ENCODE measurements at places on chromosomes 5 and 9.

GRCh38 chr5:174596429-174596828 lies 128.0 kb upstream of the MSX2 start:
- DNase-seq: no peak

DNA sequence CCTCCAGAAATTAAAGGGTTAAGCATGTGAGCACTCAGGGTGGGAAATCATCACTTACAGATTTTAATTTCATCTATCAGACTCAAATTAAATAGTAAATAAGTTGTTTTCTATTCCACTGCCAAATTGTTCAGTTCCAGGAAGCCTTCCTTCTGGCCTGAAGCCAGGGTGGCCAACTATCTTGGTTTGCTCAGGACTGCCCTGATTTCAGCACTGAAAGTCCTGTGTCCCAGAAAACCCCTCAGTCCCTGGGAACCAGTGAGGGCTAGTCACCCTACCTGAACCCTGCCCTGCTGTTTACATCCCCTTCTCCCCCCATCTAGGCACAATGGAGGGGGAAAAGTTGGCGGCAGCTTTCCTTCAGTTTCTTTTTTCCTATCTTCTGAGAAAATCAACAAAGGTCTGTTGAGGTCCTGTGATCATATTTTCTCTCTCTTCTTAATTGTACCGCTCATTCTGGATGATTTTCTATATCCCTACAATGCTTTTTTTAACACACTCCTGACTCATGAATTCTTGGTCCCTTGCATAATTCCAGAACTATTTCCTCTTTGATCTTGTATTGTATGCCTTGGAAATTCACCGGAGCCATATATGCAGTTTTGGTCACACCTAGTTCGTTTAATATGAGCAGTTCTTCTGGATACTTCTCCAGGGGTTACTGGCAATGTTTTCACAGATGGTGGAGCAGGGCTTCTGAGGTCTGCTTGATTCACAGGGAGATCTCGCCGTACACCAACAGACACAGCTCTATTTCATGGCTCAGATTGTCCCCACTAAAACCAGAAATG lies 103.8 kb downstream of the MAP1B start:
- no peak for DNase-seq

DNA sequence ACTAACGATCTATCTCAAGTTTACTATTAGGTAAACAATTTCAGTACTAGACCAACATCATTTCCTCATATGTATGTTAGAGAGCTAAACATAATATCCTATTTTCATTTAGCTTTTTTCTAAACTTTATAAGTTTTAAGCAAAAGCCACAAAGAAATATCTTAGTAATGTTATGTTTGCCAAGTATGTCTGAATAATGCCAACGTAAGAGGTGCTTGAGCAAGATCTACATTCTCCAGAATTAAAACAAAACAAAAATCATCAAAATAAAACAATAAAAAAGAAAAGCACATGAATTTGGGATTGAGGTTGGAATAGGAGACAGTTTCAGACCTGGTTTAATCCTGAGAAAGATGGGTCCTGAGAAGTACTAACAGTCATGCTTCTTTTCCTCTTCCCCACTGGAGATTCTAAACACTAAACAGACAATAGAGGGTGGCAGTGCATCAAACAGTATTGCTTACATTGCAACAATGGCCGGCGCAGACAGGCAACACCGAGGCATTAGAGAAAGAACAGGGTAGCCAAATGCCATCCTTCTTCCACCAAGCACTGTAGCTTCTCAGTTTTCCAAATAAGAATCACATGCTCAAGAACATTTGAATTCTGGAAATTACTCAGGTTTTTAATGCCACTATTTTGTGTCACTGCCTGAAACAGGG lies 33.6 kb downstream of the CSNK1A1 start:
- peak; percentile 7 for DNase-seq

GRCh38 chr5:172127581-172127980 lies 60.4 kb downstream of the STK10 start:
- no peak for DNase-seq

GRCh38 chr9:26947736-26948135 lies 694 bp upstream of the PLAA start:
- DNase-seq: no peak

DNA sequence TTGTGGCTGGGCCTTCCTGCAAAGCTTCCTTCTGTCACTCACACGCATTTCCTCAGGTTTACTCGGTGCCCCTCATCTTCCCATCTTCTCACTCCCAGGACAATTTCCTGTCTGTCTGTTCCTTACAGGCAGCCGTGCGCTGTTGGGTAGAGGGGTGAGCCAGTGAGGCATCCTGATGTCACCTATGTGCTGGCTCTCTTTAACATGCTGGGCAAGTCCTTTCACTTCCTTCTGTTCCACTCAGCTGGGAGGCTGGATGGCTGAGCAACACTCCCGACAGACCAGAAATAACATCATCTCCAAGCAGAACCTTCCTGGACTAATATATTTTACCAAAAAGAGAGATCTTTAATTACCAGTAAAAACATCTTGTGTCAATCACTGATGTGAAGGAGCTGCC lies 103.0 kb downstream of the HSD17B3 start:
- DNase-seq: no peak

GRCh38 chr5:168766426-168766700 lies 187.2 kb upstream of the PANK3 start:
- no peak for DNase-seq

- DNase-seq: no peak
Measured at GRCh38 chr9:120191141-120191540, 388.8 kb downstream of the CDK5RAP2 start.

- DNase-seq: no peak
Measured at GRCh38 chr9:19488721-19489120, 79.9 kb downstream of the ACER2 start.

DNA sequence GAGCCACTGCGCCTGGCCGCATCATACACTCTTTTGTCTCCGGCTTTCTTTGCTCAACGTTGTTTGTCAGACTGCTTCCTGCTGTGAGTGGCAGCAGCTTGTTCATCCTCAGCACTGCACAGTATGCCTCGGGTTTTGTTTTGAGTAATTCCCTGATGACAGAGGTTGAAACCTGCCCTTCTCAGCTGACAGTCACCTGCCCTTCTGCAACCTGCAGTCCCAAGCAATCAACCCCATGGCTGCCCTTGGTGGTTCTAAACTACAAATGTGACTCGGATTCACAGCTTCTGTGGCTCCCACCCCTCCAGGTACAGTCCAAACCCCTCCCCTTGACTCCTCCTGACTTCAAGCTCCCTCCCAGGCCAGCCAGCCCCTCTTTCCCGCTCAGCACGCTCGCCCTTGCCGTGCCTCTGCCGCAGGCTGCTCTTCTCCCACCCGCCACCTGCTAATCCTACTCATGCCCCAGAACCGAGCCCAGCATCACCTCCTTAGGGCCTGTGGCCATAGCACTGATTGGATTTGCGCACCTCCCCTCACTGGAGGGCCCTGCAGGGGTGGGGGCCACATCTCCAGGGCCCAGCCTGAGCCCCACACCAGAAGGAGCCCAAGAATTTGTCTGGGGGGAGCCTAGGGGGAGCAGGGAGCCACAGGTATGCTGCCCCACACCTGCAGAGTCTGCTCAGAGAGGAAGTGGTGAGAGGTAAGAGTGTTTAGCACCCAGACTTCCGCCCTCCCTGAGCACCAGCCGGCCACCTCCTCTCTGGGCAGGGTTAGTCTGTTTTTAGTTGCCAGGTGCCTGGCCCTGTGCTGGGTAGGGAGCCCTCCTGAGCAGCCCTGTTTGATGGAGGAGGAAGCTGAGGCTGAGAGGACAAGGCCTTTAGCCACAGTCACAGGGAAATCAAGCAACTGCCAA lies 10.1 kb downstream of the EEIG1 start:
- DNase-seq: no peak

- DNase-seq: peak; percentile 27
Measured at GRCh38 chr9:136098844-136099243, 3.8 kb upstream of the NACC2 start.

DNA sequence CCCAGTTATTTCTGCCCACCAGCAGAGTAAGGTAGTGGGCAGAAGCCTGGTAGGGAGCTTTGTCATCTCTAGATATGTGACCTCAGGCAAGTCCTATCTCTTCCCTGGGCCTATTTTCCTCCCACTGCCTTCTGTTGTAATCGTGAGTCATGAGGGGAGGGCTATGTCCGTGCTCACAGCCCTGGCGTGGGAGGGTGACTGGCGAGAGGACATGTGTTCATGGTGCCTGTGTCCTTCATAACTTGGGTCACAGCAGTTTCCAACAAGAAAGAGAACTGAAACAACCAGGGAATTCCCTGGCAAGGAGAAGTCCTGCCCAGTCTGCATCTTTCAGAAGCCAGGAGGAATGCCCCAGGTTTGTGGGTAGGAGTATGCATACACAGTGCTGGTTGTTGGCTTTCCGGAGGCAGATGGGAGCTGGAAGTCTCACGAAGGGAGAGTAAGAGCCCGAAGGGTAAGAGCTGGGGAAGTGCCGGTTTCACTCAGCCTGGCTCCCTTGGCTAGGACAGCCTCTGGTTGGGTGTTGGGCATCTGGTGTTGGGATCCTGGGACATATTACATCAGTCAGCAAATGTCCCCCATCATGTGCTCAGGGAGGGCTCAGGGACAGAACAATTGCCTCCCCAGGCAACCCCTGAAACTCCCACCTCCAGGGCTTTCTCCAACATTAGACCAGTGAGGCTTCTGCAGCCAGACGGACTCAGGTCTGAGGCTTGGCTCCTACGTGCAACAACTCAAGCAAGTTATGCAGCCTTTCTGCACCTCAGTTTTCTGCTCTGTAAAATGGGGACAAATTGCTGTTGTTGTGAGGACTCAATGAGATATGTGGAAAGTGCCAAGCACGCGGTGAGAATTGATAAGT lies 4.3 kb upstream of the TIFAB start:
- peak; percentile 88 for DNase-seq

DNA sequence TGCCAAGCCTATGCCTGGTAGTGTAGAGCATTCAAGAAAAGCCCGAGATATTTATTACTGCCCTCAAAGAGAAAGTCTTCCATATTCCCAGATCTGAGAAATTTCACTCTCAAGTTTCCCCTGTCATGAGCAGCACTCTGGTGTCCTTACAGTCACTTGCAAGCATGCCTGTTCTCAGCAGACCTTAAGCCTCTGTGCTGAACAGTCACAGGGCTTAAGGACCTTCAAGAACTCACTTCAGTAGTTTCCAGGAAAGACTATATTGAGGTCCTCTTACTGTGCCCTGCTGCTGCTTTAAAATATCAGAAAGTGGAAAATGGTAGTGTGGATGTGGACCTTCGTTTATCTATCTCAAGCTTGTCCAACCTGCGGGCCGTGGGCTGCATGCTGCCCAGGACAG lies 53.5 kb downstream of the DNAJC21 start:
- no peak for DNase-seq

DNA sequence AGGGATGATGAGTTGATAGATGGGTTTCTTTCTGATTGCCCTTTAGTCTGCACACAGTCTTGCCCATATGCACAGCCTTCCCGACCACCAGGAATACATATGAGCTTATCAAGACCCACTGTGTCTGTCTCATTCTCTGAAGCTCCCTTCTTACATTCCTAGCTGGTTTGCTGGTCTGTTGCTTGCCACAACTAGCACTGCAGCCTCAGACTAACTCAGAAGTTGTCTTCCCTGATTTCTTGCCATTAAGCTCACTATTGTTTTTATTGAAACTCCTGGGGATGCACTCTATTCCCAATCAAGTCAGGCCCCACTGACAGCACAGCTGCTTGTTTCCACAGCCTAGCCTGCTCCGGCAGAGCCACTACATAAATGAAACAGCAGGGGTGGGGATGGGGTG lies 97.5 kb downstream of the SAXO1 start:
- no peak for DNase-seq

- no peak for DNase-seq
Measured at GRCh38 chr9:99166149-99166548, 55.6 kb downstream of the ALG2 start.

- no peak for DNase-seq
Measured at GRCh38 chr9:121748074-121748473, 96.6 kb downstream of the DAB2IP start.

- DNase-seq: no peak
Measured at GRCh38 chr5:122501089-122501435, 189.0 kb downstream of the SNCAIP start.

DNA sequence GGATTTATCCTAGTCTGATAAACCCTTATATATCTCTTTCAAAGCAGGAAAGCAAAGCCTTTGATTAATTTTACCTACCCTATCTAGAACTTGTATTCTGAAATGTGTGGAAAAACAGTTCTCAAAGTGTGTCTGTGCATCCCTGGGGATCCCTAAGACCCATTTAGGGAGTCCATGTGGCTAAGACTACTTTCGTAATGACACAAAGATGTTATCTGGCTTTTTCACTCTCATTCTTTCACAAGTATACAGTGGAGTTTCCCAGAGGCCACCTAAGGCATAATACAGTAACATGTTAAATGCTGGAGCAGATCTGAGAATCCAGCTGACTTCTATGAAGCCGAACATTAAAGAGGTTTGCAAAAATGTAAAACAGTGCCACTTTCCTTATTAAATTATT lies 54.3 kb upstream of the TNFSF15 start:
- DNase-seq: no peak

- no peak for DNase-seq
Measured at GRCh38 chr9:84702471-84702870, 32.9 kb downstream of the NTRK2 start.

DNA sequence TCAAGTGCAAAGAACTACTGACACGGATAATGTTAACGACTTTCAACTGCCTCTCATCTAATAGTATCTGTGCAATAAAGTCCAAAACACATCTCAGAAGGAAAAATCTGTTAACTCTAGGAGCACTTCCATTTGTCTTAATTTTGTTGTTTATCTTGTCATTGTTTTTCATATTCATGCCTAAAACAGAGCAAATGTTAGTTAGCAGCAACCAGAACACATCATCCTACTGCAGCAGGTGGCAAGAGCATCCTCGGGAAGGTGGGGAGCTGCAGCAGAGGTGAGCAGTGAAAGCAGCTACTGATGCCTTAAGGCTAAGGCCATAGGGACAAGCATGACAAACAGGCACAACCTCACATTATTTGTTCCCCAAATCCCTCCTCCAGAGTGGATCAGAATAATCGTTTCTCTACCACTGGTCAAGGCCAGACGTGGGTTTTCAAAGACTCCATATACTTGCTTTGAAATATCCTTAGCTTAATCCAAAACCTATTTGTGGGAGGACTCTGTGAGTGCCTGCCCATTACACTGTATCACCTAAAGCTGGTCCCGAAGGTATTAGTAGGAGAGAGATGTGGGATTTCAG lies 1.0 kb downstream of the HMGCS1 start:
- DNase-seq: no peak

GRCh38 chr5:71705421-71705820 lies 13.7 kb upstream of the CARTPT start:
- no peak for DNase-seq

GRCh38 chr9:98879094-98879962 lies 64.4 kb upstream of the COL15A1 start:
- no peak for DNase-seq

All from cardiac muscle cell (in vitro differentiated cells and primary cell).